ENCODE measurements at places on chromosomes 5 and 9. TPM values are rescaled to one million over a fixed set of nuclear protein-coding genes. Genes with fewer than 3 reads are reported as not detected.

The PCDHGA3 gene
- 0.12 TPM for total RNA-seq

The HSPA4 gene
- total RNA-seq = 173 TPM

The TRIM23 gene
- total RNA-seq = 9.8 TPM

- peaks cover 61% of the 10 kb centered on the region for H3K4me1 ChIP-seq
- peak overlapping the region; percentile 19 for H3K27ac ChIP-seq
- peak overlapping the region; percentile 64 for H3K4me3 ChIP-seq
These were observed 2.9 kb downstream of the BARX1 start for GRCh38 chr9:93952119-93952783.

DNA sequence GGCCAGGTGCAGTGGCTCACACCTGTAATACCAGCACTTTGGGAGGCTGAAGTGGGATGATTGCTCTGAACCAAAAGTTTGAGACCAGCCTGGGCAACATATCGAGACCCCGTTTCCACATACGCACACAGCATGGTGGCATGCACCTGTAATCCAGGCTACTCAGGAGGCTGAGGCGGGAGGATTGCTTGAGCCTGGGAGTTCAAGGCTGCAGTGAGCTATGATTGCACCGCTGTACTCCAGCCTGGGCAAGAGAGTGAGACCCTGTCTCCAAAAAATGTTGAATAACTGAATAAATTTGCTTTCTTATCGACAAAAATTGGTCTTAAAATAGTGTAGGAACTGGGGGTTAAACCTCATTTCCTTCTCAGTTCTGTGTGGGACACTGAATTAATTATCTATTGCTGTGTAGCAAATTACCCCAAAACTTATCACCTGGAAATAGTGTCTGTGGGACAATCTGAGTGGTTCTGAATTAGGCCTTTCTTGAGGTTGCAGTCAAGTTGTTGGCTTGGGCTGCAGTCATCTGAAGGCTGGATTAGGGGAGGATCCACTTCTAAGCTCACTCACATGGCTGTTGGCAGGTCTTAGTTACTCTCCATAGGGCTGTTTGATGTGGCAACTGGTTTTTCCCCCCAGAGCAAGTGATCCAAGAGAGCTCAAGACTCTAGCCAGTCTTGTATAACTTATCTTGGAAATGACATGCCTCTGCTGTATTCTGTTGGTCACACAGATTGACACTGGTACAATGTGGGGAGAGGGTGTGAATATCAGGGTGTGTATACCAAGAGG lies 2.0 kb downstream of the SNX30 start:
- no peak overlapping the region for H3K27ac ChIP-seq
- peaks cover 74% of the 10 kb centered on the region for H3K4me1 ChIP-seq
- H3K36me3 ChIP-seq = no peaks in the 10 kb centered on the region
- H3K27me3 ChIP-seq = no peaks in the 10 kb centered on the region
- no peak for DNase-seq

The SLC6A18 gene
- not detected for total RNA-seq

The CDKN2A gene
- total RNA-seq = 2.8 TPM

GRCh38 chr9:108779551-108780325 lies 76.0 kb downstream of the ACTL7B start:
- H3K4me3 ChIP-seq = no peak overlapping the region
- DNase-seq = no peak
- peaks cover 5% of the 10 kb centered on the region for H3K4me1 ChIP-seq
- no peak overlapping the region for H3K27ac ChIP-seq
- H3K36me3 ChIP-seq = no peaks in the 10 kb centered on the region

The NMUR2 gene
- total RNA-seq = not detected

The SPINK7 gene
- total RNA-seq = not detected

- no peak overlapping the region for H3K4me3 ChIP-seq
- no peaks in the 10 kb centered on the region for H3K36me3 ChIP-seq
- H3K4me1 ChIP-seq = no peaks in the 10 kb centered on the region
These were observed 389.1 kb downstream of the ENC1 start for GRCh38 chr5:74251141-74252035.

GRCh38 chr9:114033397-114034103 lies 44.5 kb downstream of the AMBP start:
- no peak overlapping the region for H3K27ac ChIP-seq
- H3K36me3 ChIP-seq = no peaks in the 10 kb centered on the region
- no peaks in the 10 kb centered on the region for H3K27me3 ChIP-seq
- DNase-seq = no peak

- H3K4me1 ChIP-seq = no peaks in the 10 kb centered on the region
- peaks cover 10% of the 10 kb centered on the region for H3K27me3 ChIP-seq
- H3K27ac ChIP-seq = no peak overlapping the region
- no peak overlapping the region for H3K4me3 ChIP-seq
These were observed 83.7 kb downstream of the C5orf15 start for GRCh38 chr5:133884569-133885311.

DNA sequence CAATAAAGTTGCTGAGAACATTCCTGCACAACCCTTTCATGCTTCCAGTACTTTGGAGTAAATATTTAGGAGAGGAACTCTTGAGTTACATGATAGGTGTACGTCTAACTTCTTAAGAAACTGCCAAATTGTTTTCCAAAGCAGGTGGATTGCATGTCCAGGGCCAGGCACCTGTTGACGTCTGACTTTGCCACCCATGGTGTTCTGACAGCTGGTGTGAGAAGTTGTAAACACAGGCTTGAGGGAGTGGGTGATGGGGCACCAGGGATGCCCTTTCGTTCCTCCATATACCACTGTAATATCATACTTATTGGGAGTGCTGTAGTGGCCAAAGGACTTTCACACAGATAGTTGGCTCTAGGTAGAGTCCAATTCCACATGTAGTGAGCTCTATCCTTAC lies 352.1 kb downstream of the GADD45G start:
- peaks cover under 1% of the 10 kb centered on the region for H3K27me3 ChIP-seq
- no peak overlapping the region for H3K4me3 ChIP-seq
- peaks cover 25% of the 10 kb centered on the region for H3K4me1 ChIP-seq
- H3K36me3 ChIP-seq = no peaks in the 10 kb centered on the region
- H3K27ac ChIP-seq = no peak overlapping the region

GRCh38 chr9:34985311-34985899 lies 4.1 kb upstream of the DNAJB5 start:
- H3K4me3 ChIP-seq = no peak overlapping the region
- H3K4me1 ChIP-seq = peaks cover 76% of the 10 kb centered on the region

The SMIM23 gene
- total RNA-seq = not detected

DNA sequence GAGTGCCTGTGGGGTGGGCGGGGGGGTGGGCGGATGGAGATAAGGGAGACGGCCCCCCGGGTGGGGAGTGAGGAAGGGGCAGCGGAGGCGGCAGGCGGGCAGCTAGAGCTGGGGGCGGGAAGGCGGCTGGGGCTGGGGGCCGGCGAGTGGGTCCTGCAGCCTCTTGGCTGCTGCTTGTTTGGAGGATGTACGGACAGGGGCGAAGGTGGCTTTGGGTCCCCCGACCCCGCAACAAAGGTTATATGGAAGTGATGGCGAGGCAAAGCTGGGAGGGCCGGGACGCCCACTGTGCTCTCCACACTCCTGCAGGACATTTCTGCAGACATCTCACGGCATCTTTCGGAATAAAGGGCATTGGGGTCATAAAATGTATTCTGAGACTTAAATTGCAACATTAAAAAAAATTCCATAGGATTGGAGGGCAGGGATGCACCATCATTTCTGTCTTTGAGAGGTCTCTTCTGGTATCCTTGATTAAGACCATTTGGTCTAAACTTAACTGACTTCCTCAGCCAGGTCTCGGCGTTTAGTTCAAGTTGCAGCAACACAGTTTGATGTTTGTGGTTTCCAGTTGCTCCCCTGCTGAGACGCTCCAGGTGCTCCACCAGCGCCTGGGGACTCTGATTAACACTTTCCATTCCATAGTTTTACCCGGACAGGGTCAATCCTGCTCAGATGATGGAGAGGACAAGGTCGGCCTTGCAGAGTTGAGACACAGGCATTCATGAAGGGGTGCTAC lies 101.6 kb upstream of the SSBP2 start:
- no peaks in the 10 kb centered on the region for H3K27me3 ChIP-seq
- H3K36me3 ChIP-seq = no peaks in the 10 kb centered on the region
- peak overlapping the region; percentile 85 for H3K27ac ChIP-seq
- H3K4me1 ChIP-seq = peaks cover 47% of the 10 kb centered on the region
- H3K4me3 ChIP-seq = peak overlapping the region; percentile 84

- H3K27me3 ChIP-seq = no peaks in the 10 kb centered on the region
- no peak for DNase-seq
- no peak overlapping the region for H3K27ac ChIP-seq
- H3K36me3 ChIP-seq = no peaks in the 10 kb centered on the region
- H3K4me1 ChIP-seq = peaks cover 2% of the 10 kb centered on the region
These were observed 19.6 kb downstream of the ARHGEF37 start for GRCh38 chr5:149600932-149601331.

DNA sequence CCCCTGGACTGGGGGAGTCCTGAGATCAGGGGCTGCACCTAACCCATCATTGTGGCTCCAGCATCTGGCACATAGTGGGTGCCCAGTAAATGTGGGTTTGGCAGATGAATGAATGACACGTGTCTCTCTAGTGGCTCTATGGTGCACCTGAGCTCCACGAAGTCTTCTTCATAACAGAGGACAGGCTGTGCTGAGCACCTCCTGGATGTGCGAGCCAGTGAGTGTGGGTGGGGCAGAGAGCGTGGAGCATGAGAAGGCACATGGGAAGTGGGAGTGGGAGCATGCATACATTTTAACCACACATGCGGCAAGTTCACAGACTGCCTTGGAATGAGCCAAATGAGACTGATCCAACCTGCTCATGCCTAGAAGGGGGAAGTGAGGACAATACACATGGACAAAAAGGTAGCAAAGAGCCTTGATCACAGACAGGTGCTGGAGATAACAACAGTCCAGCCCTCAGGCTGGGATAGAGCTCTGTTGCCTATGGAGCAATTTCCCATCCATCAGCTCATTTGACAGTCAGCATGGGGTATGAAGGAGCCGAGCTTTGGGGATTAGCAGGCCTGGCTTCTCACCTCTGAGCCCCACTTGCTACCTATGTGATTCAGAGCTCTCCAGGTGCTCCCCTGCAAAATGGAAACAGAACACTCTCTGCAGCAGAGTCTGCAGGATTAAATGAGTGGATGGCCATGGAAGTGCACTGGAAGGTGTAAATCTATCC lies 76.2 kb upstream of the TBC1D2 start:
- peaks cover 9% of the 10 kb centered on the region for H3K27me3 ChIP-seq
- no peak overlapping the region for H3K4me3 ChIP-seq
- H3K27ac ChIP-seq = no peak overlapping the region
- no peaks in the 10 kb centered on the region for H3K4me1 ChIP-seq
- no peaks in the 10 kb centered on the region for H3K36me3 ChIP-seq

- DNase-seq = no peak
- H3K36me3 ChIP-seq = peaks cover 5% of the 10 kb centered on the region
- no peak overlapping the region for H3K27ac ChIP-seq
- H3K27me3 ChIP-seq = no peaks in the 10 kb centered on the region
- H3K4me1 ChIP-seq = peaks cover 14% of the 10 kb centered on the region
These were observed 32.7 kb downstream of the EXOC3 start for GRCh38 chr5:475704-476101.

GRCh38 chr9:115694991-115695390 lies 458.6 kb upstream of the PAPPA start:
- H3K36me3 ChIP-seq = no peaks in the 10 kb centered on the region
- H3K4me3 ChIP-seq = no peak overlapping the region
- DNase-seq = no peak
- H3K27ac ChIP-seq = no peak overlapping the region
- H3K4me1 ChIP-seq = no peaks in the 10 kb centered on the region

GRCh38 chr9:137989999-137990715 lies 112.6 kb downstream of the CACNA1B start:
- H3K27me3 ChIP-seq = peaks cover 33% of the 10 kb centered on the region
- no peak for DNase-seq
- no peak overlapping the region for H3K4me3 ChIP-seq
- H3K4me1 ChIP-seq = no peaks in the 10 kb centered on the region

DNA sequence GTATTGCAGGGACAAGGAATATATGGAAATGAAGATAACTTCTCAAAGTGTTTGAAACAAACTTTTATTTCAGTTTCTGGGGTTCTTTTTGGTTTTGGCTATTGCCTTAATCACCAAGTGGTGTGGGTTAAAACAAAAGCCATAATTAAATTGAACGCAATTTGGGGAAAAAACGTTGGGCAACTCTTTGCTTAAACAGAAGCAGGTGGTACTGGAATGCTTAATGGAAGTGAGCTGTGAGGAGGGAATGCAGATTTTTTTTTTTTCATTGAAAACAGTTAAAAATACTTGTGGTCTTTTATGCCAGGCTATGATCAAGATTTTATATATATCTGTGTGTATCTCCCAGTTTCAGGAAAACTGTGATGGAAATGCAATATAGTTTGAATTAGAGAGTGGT lies 195.7 kb upstream of the TUT7 start:
- peaks cover 25% of the 10 kb centered on the region for H3K27me3 ChIP-seq
- H3K4me3 ChIP-seq = no peak overlapping the region
- no peak overlapping the region for H3K27ac ChIP-seq
- H3K36me3 ChIP-seq = no peaks in the 10 kb centered on the region

DNA sequence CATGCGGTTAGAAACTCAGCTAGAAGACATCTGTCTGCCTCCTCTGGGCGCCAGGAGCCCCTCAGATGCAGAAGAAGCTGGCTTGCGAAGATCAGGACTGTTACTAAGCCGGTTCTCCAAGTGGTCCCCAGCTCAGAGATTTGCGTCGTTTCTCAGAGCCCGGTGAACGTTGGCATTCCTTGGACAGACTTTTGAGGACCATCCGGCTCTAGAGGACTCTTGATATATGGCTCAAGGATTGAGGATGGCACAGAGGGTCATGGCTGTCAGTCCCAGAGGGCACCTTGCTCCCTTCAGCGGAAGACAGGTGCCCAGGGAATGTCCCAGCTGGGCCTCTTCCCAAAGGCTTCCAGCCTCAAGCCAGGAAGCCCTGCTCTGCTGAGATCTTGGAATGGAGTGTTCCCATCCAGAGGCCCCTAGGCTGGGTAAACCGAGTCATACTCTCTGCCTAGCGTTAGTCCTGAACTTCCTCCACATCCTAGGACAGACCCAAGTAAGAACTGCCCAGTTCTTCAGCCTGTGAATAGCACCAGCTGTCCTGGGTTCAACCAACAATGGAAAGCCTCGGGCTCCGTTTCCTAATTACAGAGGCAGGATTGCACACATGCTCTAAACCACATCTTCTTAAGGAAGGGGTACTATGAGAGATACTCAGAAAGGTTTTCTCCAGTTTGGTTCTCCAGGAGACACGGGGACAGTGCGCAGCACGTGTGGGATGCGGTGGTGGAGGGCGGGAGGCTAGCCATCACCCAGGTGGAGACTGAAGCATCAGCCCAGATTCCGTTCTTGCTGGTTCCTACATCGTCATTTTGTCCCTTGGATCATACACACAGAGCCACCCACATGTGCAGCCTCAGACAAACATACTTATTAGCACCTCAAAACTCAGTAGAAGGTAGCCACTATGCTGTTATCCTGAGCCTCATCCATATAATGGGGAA lies 51.4 kb downstream of the ZNF354C start:
- no peak for DNase-seq
- H3K4me3 ChIP-seq = no peak overlapping the region
- peaks cover 12% of the 10 kb centered on the region for H3K36me3 ChIP-seq
- no peaks in the 10 kb centered on the region for H3K27me3 ChIP-seq

GRCh38 chr9:29456940-29457339 lies 1883.7 kb upstream of the C9orf72 start:
- no peak for DNase-seq
- H3K4me1 ChIP-seq = no peaks in the 10 kb centered on the region
- H3K27me3 ChIP-seq = no peaks in the 10 kb centered on the region
- no peaks in the 10 kb centered on the region for H3K36me3 ChIP-seq
- H3K27ac ChIP-seq = no peak overlapping the region

Measured in activated T-cell treated with anti-CD3 and anti-CD28 coated beads, Interleukin-2, amount 50 U/mL, for 72 hours (primary cell).